ENCODE measurements at places on chromosomes 6 and 20.

DNA sequence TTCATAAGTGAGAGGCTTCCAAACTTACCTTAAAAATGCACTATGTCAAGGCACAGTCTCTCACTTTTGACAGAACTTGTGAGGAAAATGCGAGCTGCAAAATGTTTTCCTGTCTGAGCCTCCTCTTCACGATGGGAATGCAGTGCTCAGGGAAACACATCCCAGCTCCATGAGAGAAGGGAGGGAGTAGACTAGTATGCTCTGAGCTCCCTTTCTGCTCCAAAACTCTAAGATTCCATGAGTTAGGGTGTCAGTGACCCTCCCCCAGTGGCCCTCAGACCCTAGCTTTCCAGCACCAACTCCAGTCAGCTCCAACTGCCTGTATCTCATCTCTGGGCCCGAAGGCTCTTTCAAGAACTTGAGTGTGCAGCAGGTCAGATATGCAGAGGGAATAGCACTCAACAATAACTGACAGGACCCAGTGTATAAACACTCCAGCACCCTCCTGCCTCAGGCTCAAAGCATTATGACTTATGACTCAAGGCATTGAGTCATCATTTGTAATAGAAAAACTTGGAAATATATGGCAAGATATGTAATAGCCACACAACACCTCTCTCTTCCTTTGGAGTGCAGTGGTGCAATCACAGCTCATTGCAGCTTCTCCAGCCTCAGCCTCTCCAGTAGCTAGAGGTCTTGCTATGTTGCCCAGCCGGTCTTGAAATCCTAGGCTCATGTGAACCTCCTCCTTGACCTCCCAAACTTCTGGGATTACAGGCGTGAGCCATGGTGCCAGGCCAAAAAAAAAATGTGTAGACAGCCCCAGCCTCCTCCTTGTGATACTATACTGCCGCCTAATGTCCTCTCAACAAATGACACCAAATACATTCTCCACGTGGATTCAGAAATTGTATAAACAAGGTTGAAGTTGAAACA lies 16.7 kb upstream of the ENTPD6 start:
- DNase-seq = peak; percentile 83

- no peak for DNase-seq
Measured at GRCh38 chr6:105196076-105196475, 16.3 kb upstream of the POPDC3 start.

DNA sequence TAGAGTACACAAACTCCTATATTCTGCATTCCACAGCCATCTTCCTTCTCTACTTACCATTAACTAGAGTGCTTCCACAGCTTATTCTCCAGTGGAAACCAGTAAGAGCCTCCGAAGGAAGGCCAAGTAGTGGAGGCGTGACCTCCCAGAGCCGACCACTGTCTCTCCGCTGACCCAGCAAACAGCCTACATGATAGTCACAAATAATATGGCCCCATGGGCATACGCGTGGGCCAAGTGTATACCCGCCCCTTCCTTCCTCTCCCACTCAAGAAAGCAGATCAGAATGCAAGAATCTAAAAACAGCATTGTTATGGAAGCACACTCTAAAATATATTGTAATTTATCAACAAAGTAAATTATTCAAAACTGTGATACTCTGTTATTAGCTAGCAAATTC lies 526.6 kb upstream of the JARID2 start:
- DNase-seq = no peak

DNA sequence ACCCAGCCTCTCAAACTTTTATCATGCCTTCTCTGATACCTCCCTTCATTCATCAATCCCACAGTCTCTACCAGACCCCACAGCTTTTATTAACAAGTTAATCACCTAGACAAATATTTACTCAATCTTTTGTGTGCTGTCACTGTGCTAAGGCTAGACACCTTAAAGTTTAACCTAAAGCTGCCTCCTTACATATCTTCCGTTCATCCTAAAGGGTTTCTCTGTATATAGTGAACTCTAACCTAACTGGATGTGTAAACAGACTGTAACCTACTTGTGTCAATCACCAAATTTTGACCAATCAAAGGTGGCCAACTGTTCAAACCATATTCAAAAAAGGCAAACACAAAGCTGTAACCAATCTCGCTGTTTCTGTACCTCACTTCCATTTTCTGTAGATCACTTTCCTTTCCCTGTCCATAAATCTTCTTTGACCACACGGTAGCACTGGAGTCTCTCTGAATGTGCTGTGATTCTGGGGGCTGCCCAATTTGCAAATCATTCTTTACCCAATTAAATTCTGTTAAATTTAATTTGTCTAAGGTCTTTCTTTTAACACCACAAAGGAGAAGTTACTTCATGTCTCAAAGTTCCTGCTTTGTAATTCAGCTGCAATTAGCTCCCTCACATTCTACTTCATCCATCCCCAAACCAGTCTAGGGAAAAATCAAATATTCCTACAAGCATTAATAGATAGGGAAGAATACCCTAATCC lies 72.5 kb downstream of the ARHGAP18 start:
- no peak for DNase-seq

- DNase-seq = no peak
Measured at GRCh38 chr6:144334150-144334708, 49.1 kb downstream of the UTRN start.

DNA sequence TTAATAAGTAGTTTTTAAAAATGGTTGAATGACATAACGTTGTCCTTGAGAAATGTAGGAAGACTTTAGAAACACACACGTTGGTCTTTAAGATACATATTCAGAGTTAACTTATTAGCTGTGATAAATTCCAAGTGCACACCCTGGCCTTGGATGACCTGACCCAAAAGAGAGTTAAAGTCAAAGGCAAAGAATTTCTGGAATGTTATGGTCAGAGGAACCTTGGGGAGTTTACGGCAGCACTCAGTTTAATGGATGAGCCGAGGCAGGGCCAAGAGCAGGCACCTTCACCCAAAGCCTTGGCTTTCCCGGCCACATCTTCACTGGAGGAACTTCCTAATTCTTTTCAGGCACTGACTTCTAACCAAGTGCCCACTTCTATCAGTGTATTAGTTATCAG lies 200.5 kb downstream of the SMOC2 start:
- DNase-seq = no peak

GRCh38 chr6:106495014-106495413 lies 134.3 kb downstream of the RTN4IP1 start:
- DNase-seq = no peak

- DNase-seq = peak; percentile 72
Measured at GRCh38 chr6:71602385-71603007, 283.9 kb upstream of the RIMS1 start.

DNA sequence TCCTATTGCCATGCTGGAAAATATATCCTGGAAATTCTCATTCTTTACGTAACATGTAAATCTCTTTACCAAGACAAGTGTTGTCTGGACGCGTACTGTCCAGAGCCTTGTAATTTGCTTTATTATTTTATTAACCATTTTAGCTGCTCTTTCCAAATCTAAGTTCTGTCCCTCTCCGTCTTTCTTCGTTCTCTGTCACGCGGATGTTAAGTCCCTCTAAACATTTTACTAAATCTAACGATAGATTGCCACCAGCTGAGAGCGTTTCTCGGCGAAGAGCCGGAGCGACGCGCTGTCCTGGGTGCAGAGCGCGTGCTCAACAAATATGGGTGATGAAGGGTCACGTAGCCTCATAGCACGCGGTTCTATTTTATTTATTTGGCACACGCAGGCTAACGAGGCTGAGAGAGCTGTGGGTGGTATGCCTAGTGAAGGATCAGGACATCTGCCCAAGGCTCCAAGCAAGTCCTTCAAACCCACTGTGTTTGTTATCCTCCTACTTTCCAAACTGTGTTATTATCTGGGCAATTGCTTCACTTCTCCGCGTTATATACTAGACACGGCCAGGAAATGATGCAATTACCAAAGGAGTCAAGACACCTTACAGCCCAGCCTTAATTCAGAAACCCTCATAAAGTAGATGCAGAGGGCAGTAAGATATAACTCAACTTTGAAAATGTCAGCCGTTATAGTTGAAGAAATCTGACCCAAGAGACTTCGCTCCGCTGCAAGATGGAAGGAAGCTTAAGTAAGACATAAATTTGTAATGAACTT lies 10.0 kb upstream of the NCOA7 start:
- DNase-seq = peak; percentile 88

DNA sequence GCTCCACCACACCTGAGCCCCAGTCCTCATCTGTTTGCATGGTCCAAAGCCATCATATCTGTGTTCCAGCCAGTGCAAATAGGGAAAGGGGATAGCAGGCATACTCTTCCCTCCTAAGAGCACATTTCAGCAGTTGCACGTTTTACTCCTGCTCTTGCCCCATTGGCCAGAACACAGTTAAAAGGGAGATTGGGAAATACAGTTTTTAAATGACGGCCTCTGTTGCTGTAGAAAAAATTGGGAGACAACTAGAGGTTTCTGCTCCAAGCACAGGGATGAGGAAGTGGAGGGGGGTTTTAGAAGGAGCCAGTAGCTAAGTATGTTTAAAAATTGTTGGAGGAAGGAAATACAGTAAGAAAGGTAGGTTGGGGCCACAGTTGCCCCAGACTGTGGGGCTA lies 14.6 kb upstream of the STK35 start:
- no peak for DNase-seq

GRCh38 chr20:37244572-37244957 lies 17.0 kb downstream of the GHRH start:
- no peak for DNase-seq

DNA sequence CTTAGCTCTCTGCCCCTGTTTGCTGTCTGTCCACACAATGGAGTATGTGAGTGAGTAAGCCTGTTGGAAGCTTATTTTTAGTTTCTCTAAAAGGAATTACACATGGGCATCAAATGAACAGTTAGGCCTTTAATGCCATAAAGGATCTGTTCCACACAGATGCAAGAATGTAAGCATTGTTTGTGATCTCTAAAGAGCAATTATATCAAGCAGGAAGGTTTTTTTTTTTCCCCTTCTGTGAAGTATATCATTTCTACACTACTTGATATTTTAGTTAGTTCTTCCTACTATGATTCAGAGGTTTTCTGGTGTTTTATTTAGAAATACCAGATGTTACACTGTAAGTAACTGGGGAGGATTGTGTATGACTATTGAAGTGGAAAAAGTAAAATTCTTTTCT lies 627.5 kb downstream of the COL12A1 start:
- peak; percentile 84 for DNase-seq

- DNase-seq = no peak
Measured at GRCh38 chr20:44698351-44698750, 16.8 kb upstream of the CCN5 start.

GRCh38 chr6:85490516-85491248 lies 40.8 kb downstream of the NT5E start:
- DNase-seq = peak; percentile 26

DNA sequence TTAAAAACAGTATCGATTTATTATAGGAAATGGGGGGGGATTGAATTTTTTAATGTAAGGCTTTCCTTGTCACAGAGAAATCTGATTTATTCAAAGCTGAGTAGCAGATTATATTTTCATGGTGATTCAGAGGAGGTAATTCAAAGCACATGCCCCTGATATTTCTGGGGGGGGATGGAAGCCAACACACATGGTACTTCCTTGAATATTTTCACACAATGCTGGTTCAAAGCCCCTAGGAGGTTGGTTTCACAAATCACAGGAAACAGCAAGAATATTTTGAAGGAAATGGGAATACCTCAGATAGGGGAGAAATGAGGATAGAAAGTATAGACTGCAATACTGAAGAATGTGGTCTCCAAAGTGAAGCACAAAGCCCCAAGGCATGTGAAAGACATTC lies 98.8 kb downstream of the RTN4IP1 start:
- DNase-seq = peak; percentile 65

GRCh38 chr20:11753155-11753554 lies 164.5 kb upstream of the BTBD3 start:
- no peak for DNase-seq

- DNase-seq = no peak
Measured at GRCh38 chr6:116434056-116434725, 27.0 kb upstream of the CALHM6 start.

- no peak for DNase-seq
Measured at GRCh38 chr6:162237331-162237730, 490.2 kb downstream of the PRKN start.

- peak; percentile 26 for DNase-seq
Measured at GRCh38 chr20:6654513-6655252, 112.8 kb upstream of the BMP2 start.

- DNase-seq = no peak
Measured at GRCh38 chr6:7446619-7447325, 57.2 kb downstream of the RIOK1 start.

DNA sequence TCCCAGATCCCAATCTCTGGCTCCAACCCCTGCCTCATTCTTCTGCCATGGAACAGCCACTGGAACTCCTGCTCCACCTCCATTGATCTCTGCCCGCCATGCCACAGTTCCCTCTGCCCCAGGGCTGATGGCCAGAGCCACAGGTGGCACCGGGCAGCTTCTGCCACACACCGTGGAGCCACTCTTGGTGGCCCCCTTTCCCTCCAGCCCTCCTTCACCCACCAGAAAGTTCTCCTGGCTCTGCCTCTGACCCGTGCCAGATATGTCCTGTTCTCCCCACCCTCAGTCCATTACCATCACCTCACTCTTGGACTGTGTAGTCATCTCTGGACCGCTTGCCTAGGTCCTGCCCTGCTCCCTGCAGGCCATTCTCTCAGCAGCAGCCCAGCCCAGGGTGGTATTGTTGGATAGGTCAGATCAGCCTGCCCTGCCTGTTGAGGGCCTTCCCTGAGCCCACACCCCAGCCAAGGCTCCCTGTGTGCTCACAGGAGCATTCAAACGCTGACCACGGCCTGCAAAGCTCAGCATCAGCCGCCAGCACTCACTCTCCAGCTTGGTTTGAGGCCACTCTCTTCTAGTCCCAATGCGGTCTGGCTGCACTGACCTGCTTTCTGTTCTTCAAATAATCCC lies 16.8 kb upstream of the SYNDIG1 start:
- DNase-seq = no peak

GRCh38 chr6:6661191-6661590 lies 72.7 kb downstream of the LY86 start:
- DNase-seq = no peak

DNA sequence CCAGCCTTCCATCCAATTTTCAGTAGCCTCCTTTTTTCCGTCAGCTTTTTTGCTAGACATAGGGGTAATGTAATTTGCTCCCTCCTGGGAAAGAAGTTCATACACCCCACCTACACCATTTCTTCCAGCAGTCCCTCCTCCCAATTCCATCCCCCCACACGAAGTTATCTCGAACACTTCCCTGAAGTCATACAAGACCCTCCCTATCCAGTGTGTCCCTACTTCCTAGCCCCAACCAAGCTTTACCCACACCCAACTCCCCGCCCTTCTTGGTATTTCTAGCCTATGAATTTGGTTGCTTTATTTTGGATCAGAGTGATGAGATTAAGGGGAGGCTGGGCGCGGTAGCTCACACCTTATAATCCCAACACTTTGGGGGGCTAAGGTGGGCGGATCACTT lies 1.0 kb downstream of the UBE2C start:
- no peak for DNase-seq

DNA sequence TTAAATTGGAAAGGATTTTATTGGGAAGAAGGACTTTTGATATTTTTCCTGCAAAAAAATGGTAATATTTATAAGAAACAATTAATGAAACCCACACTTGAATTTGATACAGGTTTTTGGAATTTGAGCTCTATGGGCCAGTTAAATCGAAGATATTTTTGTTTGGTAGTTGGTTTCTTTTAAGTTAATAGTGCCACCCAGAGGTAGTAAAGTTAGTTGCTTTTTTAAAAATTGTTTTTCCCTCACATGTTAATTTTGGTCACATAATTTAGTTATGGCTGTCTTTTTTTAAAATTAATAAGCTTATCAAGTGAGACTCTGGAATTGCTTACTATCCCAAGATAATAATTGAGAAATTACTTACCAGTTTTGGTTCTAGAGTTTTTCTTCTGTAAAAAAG lies 7.1 kb downstream of the PRIM2 start:
- peak; percentile 32 for DNase-seq
